Lung (tissue), 17 donors: ENCODE measurements at places on chromosomes 3 and 15. TPM values are rescaled to one million over a fixed set of nuclear protein-coding genes. Genes with fewer than 3 reads are reported as not detected.

DNA sequence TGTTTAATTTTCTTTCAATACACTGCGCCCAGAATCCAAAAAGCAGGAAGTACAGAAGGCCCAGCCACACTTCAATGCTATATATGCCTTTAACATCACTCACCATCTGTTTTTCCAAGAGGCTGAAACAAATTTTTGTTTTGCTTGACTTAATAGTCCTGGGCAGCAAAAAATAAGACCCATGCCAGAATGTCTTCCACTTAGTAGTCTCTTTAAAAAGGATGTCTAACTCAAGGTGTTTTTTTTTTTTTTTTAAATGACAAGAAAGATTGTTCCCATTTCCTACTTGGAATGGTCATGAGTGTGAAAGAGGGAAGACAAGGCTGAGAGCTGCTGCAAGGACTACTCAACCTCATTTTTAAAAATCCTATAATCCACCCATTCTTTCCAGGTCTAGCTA lies 590.3 kb upstream of the SGO1 start:
- no peak for DNase-seq

The FNDC3B gene
- 150 TPM for total RNA-seq

The AQP9 gene
- total RNA-seq: 12.5 TPM

- peak; percentile 80 for DNase-seq
These were observed 811 bp downstream of the SKIL start for GRCh38 chr3:170358042-170359010.

The HRG gene
- total RNA-seq: not detected

The DUOXA2 gene
- total RNA-seq: not detected

The ADAMTS7 gene
- 13.1 TPM for total RNA-seq

DNA sequence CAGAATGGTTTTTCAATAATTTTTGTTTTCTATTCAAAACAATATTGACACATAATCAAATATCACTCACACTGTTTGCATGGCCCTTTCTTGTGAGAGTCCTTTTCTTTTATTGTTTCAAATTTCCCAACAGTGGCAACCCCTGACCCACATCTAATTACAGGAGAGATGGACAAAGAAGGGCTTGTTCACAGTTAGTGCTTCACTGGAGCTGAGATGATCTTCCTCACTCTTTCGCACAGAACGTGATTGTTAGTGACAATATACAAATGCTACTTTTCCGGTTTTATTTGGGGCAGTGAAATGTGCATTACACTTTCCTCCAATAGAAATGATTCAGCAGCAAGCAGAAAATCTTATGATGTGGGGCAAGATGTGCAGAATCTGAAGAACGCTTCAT lies 38.6 kb upstream of the TTC14 start:
- no peak for DNase-seq
